Stimulated activated CD4-positive, alpha-beta T cell treated with anti-CD3 and anti-CD28 coated beads, Interleukin-15, amount 100 ng/mL, for 24 hours (primary cell): ENCODE measurements at places on chromosomes 13 and 19.
A peak's percentile ranks its signal among the peaks of the same experiment; 100 is the strongest.

- peak; percentile 46 for DNase-seq
Observed at GRCh38 chr19:48635966-48636858, 967 bp downstream of the DBP start.

- DNase-seq: no peak
Observed at GRCh38 chr19:34452723-34453122, 24.5 kb downstream of the UBA2 start.

- no peak for DNase-seq
Observed at GRCh38 chr13:28583651-28584091, 75.3 kb upstream of the POMP start.

DNA sequence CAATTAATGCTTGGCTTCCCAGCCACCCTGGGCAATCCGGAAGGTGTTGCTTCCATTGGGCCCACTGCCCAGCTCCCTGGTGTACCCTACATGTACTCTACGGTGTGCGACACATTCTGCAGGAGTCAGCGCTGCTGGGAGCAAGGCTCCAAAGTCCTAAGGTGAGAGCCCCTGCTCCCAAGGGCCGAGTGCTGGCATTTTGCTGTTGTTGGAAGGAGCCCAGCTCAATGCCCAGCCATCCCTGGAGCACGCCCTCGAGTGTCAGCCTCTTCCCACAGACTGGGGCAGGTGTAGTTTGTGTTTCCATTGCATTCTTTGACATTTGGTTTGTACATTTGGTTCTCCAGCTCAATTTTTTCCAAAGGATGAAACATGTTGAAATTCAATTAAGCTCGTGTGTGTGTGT, 64.6 kb downstream of the GGACT start:
- no peak for DNase-seq

GRCh38 chr13:49584771-49585182, 581 bp downstream of the RCBTB1 start:
- DNase-seq: no peak
